Esophagus squamous epithelium (tissue), 5 donors: ENCODE measurements at places on chromosomes 7 and 10. TPM values are rescaled to one million over a fixed set of nuclear protein-coding genes. Genes with fewer than 3 reads are reported as not detected.

DNA sequence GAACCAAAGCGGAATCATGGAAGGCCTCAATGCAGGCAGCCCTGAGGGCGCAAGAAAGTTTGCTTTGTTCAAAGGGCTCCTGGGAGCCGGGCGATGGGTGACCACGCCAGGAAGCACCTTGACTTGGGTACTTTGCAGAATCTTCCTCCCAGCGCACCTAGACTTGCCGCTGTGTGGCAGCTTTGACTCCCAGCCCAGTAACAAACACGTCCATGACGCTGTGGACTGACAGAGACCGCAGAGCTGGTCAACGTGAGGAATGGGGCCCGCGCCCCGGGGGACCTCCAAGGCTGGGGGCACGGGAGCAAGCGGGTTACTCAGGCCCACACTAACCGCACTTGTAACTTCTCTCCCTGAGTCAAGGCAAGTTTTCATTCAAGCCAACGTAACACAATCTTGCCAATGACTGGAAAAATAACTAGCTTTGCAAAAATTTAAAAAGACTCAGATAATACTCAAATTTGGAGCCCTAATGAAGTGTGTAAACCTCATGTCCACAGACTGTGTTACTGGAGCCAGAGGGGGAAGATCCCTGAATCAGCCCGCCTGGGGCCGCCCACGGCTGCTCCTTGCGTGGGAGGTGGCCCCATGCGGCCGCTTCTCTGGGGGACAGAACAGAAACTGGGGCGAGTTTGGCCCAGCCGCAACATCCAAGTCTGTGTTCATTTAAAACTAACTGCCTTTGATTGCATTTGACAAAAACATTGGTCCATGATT, 130.8 kb downstream of the DNAJB6 start:
- DNase-seq, result no peak

- DNase-seq, result no peak
Observed at GRCh38 chr7:157278167-157278790, 58.5 kb upstream of the DNAJB6 start.

EGFR gene
- total RNA-seq, result 108 TPM

RAB19 gene
- total RNA-seq, result not detected

PDE6C gene
- total RNA-seq, result not detected

MBL2 gene
- not detected for total RNA-seq

GRCh38 chr7:38813768-38814167, 95.2 kb downstream of the VPS41 start:
- DNase-seq, result no peak

DNA sequence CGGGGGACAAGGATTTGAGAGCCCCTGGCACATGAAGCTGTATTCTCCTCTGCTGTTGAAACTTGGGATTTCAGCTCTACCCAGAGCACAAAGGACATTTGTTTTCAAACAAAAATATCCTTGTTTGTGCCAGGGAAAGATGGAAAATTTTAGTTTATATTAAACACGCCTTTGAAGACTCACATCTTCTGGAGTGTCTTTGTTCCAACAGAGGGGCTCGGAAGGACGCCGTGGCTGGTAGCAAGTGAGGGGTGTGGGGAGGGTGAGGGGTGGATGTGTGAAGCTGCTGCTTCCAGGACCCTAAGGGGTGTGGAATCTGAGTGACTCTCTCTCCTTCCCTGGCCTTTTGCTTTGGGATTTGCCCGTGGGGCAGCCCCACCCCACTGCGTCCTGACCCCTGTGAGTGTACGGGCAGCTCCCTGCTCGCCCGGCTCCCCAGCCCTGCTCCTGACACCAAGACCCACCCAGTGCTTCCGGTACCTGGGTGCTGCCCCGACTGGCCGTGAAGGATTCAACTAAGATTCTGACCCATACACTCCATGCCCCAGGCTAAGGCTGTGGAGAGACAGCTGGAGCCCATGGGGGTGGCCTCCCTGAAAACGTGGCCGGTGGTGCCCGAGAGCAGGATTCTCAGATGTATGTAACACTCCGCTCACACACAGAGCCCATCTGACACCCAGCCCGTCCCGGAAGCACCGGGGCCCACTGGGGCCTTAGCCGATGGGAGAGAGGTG, 59.6 kb downstream of the ZRANB1 start:
- no peak for DNase-seq

FGFR2 gene
- 58.0 TPM for total RNA-seq

GPR141 gene
- 0.76 TPM for total RNA-seq

- no peak for DNase-seq
Observed at GRCh38 chr7:101733713-101734475, 83.5 kb upstream of the CUX1 start.

GRCh38 chr10:51772387-51772786, 73.0 kb upstream of the CSTF2T start:
- DNase-seq, result no peak

ASIC3 gene
- 0.40 TPM for total RNA-seq

DNA sequence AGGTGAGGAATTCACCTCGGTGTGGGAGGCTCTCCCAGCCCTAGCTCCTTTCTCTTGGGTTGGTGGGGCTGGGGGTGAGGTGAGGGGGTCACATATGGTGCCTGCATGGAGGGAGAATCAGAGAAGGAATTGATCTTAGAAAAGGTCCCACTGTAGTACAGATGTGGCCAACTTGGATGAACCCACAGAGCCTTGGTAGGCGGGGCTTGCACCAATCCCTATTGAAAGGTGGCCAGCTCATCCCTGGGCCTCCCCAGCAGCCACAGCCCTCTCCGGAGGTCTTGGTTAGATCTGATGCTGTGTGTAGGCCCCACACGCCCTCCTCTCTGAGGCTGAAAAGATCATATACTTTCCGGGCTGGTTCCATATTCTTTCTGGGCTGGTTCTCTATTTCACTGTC, 19.0 kb downstream of the HKDC1 start:
- no peak for DNase-seq

BUD31 gene
- 59.1 TPM for total RNA-seq

DNA sequence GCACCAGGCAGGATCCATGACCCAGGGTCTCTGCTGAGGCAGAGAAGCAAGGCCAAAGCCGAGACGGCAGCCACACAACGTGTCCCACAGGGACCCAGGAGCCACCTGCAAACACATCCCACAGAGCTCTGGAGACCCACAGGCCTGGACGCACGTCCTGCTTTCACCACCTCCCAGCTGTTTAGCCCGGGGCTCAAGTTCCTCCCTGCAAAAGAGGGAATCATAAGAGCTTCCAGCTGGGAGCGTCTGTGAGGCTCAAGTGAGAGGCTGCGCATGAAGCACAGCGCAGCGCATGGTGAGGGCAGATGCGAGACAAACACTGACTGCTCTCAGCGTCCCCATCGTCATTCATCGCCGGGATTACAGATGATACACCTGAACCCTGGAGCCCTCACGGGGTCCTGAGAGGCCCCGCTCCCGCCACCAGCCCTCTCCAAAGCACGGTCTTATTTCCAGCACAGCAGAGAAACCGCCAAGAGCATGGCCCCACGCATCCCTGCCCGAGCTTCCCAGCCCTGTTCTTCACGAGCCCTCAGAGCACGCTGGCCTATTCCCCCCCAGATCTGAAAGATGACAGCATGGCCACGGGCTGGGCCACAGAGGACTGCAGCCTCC, 88.7 kb downstream of the MAD1L1 start:
- DNase-seq, result no peak

DNA sequence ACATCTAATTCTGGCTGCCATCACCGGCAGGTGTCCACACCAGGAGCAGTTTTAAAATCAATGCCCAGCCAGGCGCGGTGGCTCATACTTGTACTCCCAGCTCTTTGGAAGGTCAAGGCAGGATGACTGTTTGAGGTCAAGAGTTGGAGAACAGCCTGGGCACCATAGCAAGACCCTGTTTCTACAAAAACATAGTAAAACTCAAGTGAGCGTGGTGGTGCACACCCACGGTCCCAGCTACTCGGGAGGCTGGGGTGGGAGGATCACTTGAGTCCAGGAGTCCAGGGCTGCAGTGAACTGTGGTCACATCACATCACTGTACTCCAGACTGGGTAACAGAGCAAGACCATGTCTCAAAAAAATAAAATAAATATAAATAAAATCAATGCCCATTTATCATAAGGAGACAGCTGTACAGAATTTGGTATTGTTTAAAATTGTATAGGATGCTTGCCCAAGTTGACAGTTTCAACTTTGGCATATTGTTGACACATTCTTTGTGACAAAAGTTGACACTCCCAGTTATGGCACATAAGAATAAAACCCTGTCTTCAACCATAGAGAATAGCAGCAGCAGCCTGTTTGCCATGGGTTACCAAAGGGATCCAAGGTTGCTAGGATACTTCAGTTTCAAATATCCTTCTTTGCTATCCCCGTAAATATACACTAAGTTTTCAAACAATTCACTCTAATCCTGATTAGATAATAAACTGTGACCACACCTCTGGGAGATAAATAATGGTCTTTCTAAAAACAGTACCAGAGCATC, 193.0 kb downstream of the FAM107B start:
- DNase-seq, result no peak

DNA sequence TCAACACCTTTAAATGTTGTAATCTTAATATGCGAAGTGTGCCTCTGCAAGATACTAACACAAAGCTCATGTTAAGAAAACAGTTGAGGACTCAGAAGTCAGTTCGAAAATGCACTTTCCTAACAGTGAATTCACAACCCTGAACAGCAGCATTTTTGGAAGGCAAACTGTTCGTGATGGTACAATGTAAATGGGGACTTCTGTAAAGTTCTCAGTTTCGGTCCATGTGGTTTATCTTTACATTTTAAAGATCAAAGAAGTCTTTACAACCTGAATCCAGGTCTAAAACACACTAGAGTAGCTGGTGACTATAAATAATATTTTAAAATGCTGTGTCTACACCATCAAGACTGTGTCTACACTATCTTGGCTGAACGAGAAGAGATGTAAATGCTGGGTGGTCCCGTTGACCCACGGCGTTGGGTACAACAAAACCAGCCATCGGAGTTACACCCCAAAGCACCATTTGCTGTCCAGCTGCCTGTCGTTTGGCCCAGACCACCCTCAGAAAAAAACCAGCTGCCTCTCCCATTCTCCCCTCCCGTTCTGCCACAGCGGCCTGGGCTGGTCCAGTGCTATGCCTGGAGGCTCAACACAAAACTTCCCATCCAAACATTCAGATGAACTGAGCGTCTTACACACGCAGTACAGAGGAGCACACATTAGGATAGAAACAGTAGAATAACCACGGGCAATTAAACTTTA, 42.9 kb downstream of the MKI67 start:
- no peak for DNase-seq

- DNase-seq, result no peak
Observed at GRCh38 chr7:147023440-147023839, 906.8 kb downstream of the CNTNAP2 start.

DNA sequence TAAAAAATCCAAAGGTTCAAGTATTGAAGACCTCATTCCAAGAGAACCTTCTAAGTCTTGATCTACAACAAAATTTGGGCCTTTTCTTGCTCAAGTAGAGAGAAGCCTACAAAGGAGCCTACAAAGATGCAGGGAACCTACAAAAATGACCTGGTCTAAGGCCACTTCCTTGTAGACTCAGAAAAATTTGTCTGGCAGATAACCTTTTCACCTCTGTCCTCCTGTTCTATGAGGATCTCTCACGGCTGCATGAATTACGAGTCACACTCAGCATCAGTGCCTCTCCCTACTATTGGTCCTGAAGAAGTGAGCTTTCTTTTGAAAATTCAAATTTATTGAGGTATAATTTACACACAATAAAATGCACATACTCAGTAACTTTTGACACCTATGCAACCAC, 29.3 kb downstream of the CCNJ start:
- no peak for DNase-seq

DNA sequence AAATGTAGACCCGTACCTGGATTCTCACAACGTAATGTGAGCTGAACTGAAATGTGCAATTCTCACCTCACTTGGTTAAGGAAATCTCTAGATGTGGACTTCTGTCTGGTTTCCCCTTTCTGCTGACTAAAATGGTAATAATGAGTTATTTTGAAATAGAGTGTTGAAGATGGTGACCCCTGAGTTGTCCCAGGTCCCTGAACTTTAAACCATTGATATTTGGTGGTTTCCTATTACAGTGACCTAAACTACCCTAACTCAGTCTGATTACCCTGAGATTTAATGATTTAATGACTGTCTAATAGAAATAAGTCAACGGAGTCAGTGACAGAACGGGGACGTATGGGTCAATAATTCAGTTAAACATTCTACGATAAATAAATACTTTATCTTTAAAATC, 845.9 kb downstream of the PCDH15 start:
- DNase-seq, result no peak

GIMAP2 gene
- 1.8 TPM for total RNA-seq

DNA sequence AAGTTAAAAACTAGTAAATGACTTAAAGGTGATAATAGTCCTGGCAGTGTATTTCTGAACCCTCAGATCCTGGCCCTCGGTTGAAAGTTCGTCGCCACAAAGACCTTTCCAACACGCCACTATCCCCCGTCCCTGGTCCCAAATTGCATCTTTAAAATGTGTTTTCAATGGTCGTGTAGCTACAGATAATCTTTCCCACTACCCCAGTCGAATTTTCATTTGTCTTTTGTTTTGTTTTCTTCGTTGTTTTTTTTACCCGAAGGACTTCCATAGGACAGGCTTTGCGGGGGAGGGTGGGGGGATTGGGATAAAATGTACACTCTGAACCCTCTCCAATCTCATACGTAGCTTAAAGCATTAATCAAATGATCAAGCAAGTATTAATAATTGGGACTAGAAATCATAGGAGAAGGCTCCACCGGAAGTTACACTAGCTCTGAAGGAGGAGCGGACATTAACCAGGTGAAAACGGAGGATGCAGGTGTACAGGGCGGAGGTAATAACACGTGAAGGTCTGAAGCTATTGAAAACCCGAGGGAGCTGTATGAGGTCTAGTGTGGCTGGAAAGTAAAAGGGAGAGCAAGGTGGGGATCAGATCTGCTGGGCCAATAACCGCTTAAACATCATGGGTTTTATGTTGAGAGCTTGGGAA, 32.8 kb upstream of the PHF14 start:
- no peak for DNase-seq

PALS2 gene
- total RNA-seq, result 3.8 TPM

TLL2 gene
- total RNA-seq, result 0.40 TPM

DNA sequence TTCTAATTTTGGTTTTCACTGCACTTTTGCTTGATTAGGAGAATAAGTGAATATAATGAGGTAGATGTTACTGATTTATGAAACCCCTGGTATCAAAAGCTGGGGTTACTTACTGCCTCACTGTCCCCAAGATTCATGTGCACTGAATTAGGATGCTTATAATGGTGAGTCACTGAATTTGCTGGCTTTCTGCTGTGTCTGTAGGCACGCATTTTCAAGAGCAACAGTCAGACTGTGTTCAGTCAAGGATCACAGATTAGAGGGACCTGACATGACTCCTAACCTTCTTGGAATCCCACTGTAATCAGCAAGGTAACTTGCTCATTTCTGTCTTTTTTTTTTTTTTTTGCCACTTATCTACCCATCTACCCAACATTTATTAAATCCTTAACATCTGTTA, 59.7 kb downstream of the GPR85 start:
- DNase-seq, result no peak

DNA sequence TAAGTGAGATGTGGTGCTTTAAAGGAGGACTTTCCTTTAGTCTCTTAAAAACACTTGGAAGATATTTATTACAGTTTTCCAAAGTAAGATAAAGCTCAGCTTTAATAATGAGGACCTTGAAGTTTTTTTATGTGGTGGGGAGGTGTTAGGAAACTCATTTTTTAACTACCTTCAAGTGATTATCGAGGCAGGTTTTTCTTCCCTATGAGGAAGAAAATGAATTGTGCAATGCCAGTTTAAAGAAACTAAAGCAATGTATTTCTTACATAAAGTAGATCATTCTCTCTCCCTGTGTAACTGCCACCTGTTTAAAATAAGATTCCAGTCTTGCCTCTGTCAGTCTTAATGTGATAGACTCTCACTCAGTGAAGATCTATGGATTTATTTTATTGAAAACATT, 27.9 kb downstream of the ZEB1 start:
- DNase-seq, result no peak

- DNase-seq, result no peak
Observed at GRCh38 chr10:99906470-99906869, 103.3 kb downstream of the DNMBP start.

UPK3B gene
- 9.2 TPM for total RNA-seq
